ENCODE measurements at places on chromosomes 13 and 19.
A peak's percentile ranks its signal among the peaks of the same experiment; 100 is the strongest.

DNA sequence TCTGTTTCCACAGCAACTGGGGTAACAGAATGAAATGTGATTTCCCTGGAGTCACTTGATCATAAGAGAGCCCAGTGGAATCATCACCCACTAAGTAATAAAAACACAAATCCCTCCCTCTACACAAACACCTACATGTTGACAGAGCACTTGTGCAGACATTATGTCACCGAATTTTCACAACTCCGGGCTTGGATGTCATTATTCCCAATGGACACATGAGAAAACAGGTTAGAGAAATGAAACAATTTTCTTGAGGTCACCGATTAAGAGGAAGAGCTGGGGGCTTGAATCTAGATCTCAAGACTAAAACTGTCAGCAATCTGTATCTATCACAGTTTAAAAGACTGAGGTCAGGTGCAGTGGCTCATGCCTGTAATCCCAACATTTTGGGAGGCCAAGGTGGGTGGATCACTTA, 3.1 kb downstream of the XRCC1 start:
- DNase-seq: no peak

DNA sequence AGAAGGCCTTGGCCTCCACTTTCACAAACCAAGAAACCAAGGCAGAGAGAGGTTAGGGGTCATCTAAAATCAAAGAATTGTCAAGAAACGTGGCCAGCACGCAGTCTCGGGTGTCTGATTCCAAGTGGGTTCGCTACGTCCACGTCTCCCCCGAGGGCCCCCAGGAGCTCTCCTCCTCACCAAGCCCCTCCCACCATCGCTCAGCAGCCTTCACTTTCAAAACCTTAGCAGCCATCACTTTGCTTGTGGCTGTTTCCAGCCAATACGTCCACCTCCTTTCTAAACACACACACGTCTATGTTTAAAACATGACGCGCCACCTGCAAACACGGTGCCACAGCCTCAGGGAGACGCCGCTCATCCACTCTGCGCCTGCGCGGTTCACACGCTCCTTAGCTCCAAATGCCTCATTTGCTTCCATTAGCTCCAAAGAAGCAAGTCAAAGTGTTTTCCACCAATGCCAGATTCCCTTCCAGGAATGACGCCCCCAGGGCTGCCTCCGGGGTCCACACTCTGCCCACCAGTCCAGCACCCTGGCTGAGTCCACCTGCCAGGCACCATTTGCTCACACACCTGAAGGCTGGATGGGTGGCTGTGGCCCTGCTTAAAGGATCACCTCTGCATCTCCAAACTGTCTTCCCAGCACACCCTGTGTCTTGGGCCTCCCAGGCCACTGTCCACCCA, 5.5 kb downstream of the RASA3 start:
- DNase-seq: no peak

DNA sequence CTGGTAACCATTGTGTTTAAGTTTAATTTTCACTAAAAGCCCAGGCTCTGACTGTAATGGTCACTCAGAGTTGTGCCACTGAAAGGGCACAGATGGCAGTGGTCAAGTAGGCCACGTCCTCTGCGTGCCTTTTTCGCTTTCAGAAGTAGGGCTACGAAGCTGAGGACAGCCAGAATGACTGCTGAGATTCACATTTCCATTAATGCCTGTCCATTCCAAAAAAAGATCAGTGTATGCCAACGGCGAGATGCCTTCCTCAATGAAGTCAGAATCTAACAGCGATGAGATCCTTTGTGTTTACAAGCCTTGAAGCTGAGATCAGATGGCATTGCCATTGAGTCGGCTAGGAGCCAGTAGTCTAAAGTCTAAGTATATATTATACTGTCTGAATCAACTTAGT, 311.3 kb downstream of the FGF14 start:
- no peak for DNase-seq

- no peak for DNase-seq
These were observed 1440.3 kb downstream of the PCDH9 start for GRCh38 chr13:65789815-65790214.

GRCh38 chr13:113981194-113981605, 7.3 kb upstream of the C13orf46 start:
- DNase-seq: no peak

DNA sequence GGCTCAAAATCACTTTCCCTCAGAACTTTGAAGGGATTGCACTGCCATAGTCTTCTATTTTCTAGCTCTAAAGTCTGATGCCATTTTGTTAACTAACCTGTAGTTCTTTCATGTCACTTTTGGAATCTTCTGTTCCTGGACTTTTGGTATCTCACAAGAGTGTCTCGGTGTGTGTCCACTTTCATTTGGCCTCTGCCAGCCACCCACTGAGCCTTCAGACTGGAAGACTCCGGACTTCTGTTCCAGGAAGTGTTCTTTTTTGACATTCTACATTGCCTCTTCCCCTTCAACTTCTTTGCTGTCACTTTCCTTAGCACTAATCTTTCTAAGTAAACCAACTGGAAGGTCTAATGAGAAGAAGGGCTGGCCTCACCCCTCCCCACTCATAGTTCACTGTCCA, 25.0 kb upstream of the LAMP1 start:
- DNase-seq: no peak

DNA sequence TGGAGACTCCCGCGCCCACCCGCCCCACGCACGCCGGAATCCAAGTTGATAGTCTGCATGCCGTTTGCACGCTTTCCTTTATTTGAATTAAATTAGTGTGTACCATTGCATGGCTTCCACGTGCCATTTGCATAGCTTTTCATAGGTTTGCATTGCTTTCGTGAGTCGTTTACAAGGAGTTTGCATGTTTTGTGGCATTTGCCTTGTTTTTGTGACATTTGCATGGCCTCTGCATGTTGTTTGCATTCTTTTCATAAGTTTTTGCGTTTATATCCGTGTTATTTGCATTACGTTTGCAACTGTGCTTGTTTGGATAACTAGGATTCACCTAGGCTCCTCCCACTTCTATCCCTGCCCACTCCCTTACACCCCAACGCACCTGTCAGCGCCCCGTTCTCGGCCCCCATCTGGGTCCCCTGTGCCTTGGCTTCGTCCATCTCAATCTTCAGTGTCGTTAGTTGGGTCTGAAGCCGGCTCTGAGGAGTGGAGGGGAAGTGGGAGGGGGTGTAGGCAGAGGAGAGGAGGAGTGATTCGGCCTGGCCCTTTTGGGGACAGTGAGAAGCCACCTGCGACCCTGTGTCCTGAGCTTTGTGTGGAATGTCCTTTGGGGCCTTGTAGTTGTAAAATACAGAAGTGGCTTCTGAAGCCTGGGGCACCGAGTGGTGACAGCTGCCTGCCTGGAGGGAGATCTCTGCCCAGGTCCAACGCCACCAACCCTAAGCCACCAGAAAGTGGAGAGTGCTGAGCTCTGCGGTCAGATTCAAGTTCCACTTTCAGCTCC, 2.4 kb downstream of the CCDC194 start:
- no peak for DNase-seq

DNA sequence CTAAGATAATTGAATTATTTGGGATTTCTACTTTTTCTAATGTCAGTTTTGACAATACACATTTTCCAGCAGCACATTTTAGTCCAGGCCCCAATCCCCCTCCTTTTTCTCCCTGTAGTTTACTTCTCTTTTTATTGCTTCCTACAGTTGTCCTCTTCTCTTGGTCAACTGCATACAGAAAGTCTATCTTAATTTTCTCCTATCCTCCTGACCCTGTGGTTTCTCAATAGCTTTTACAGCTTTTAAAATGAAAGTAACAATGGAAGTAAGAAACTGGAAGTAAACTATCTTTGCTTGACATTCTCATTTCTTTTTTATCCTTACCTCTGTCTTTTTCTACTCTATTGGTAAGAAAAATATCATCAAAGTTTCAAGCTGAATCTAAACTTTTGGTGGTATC, 106.5 kb upstream of the OXGR1 start:
- no peak for DNase-seq

- DNase-seq: no peak
These were observed 178.8 kb downstream of the KCTD12 start for GRCh38 chr13:76707360-76707759.

DNA sequence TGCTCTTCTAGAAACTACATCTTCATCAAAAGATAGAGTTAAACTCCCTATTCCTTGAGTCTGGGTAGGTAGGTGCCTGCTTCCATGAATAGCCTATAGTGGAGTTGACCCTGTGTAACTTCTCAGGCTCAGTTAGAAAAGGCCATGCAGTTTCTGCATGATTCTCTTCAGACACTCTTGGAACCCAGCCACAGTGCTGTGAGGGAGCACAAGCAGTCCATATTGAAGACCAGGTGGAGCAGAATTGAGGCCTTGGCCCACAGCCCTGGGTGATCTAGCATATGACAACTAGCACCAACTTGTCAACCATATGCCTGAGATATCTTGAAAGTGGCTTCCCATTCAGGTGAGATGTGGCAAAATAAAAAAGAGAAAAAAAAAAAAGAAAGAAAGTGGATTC, 10.3 kb upstream of the PAN3 start:
- no peak for DNase-seq

DNA sequence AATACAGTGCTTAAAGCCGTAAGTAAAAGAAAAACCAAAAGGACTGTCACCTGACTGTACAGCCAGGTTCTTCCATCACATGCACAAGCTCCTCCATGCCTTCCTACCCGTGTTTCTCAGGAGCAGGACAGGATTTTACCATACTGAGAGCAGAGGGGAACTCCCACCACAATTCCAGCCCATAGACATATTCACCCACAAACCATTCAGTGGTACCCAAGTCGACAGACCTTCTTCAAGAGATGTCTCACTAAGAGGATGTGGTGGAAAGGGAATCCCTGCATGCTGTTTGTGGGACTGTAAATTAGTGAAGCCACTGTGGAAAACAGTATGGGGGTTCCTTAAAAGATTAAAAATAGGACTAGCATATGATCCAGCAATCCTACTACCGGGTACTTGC, 66.9 kb upstream of the DOCK9 start:
- DNase-seq: no peak

- DNase-seq: no peak
These were observed 5.5 kb upstream of the MAMSTR start for GRCh38 chr19:48724796-48725753.

- no peak for DNase-seq
These were observed 270.9 kb downstream of the DACH1 start for GRCh38 chr13:71596116-71596515.

DNA sequence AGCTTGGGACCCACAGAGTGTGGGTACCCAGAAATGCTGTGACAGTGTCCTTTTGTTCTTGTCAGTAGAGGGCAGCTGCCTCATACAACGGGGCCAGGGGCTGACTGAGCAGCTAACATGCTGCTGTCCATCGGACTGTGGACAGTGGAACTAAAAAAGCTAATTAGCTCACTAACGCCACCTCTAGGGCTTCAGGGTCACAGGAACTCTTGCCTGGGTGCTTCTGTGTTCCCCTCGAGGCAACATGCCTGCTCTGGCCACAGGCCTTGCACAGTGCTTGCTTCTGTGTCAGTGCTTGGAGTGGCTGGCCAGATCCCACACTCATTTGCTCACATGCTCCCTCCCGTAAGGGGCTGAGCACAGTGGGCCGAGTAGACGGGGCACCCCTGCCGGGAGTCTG, 377.0 kb downstream of the OLFM4 start:
- peak; percentile 19 for DNase-seq

DNA sequence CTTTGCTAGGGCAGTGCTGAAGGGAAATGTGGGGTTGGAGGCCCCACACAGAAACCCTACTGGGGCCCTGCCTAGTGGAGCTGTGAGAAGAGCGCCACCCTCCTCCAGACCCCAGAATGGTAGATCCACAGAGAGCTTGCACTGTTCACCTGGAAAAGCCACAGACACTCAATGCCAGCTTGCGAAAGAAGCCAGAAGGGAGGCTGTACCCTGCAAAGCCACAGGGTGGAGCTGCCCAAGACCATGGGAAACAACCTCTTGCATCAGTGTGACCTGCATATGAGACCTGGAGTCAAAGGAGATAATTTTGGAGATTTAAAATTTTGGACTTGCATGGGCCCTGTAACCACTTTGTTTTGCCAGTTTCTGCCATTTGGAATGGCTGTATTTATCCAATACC, 615.4 kb upstream of the MIR17HG start:
- DNase-seq: no peak

DNA sequence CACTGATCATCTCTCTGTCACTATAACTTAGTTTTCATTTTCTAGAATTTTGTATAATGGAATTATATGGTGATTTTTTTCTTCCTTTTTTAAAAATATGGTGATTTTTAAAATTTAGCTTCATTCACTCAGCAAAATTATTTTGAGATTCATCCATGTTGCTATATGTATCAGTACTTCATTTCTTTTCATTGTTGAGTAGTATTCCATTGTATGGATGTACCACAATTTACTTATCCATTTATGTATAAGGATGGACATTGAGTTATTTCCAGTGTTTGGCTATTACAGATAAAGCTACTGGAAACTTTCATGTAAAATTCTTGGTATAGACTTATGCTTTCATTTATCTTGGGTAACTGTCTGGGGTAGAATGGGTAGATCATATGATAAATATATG, 12.8 kb downstream of the ZNF546 start:
- no peak for DNase-seq

- DNase-seq: no peak
These were observed 541.8 kb upstream of the SLC10A2 start for GRCh38 chr13:103607995-103608394.

DNA sequence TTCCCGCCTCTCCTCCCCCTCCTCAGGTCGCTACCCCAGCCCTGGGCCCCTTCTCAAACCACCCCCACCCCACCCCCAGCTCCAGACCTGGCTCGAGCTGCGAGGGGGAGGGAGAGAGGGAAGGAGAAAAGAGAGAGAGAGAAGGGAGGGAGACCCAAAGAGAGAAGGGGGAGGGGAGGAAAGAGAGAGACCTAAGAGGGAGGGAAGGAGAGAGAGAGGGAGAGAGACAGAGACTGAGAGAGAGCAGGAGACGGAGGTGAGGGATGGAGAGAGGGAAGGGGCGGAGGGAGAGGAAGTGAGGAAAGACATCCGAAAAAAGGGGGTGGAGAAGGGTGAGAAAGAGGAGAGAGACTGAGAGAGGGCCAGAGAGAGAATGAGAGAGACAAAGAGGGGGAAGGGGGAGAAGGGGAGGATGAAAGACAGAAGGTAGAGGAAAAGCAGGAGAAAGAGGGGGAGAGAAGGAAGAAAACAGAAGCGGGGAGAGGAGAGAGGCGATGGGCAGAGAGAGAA, 2.0 kb upstream of the SPACA6 start:
- DNase-seq: no peak

DNA sequence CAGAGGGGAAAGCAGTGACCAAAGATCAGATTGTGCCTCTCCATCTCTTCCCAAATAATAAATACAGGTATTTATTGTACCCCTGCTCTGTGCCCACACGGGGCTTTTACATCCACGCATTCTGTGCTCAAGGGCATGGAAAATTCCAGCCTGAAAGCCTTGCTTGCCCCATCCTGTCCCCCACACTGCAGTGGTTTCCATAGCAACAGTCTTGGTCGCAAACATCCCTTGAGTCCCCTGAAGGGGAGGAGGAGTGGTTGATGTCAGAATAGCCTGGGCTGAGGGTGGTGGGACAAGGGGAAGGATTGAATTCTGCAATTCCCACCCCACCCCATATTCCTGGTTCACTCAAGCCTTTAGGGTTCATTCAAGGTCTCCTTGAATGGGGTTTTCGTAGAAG, 41.0 kb upstream of the USP29 start:
- DNase-seq: no peak

GRCh38 chr19:32220951-32221350, 124.5 kb upstream of the ZNF507 start:
- DNase-seq: no peak
